ENCODE measurements at places on chromosomes 2 and 18.

- DNase-seq, result no peak
- H3K27ac ChIP-seq, result no peak overlapping the region
- peaks cover 68% of the 10 kb centered on the region for H3K27me3 ChIP-seq
Measured at GRCh38 chr2:218861645-218862318, 2.2 kb downstream of the WNT6 start.

DNA sequence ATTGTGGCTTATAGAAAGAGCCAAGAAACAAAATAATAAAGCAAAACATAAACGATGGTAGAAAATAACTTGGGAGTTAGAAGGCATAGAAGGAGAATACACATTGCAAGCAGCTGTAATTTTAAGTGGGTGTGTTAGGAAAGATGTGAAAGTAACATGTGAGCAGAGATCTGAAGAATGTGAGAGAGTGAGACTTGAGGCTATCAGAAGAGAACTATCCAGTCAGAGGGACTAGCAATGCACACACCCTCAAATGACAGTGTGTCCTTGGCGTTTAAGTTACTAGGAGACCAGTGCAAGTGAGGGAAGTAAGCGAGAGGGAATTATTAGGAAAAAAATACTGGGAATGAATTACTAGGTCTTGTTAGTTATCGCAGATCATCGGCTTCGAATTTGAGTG lies 304.9 kb downstream of the DSEL start:
- DNase-seq, result no peak
- no peak overlapping the region for H3K4me3 ChIP-seq
- no peak overlapping the region for H3K27ac ChIP-seq
- H3K27me3 ChIP-seq, result no peaks in the 10 kb centered on the region
- H3K4me1 ChIP-seq, result no peaks in the 10 kb centered on the region

- no peak for DNase-seq
- no peak overlapping the region for H3K4me3 ChIP-seq
- no peaks in the 10 kb centered on the region for H3K4me1 ChIP-seq
- no peak overlapping the region for H3K27ac ChIP-seq
- H3K36me3 ChIP-seq, result no peaks in the 10 kb centered on the region
- H3K27me3 ChIP-seq, result no peaks in the 10 kb centered on the region
Measured at GRCh38 chr18:76098674-76099411, 396.2 kb downstream of the ZNF516 start.

DNA sequence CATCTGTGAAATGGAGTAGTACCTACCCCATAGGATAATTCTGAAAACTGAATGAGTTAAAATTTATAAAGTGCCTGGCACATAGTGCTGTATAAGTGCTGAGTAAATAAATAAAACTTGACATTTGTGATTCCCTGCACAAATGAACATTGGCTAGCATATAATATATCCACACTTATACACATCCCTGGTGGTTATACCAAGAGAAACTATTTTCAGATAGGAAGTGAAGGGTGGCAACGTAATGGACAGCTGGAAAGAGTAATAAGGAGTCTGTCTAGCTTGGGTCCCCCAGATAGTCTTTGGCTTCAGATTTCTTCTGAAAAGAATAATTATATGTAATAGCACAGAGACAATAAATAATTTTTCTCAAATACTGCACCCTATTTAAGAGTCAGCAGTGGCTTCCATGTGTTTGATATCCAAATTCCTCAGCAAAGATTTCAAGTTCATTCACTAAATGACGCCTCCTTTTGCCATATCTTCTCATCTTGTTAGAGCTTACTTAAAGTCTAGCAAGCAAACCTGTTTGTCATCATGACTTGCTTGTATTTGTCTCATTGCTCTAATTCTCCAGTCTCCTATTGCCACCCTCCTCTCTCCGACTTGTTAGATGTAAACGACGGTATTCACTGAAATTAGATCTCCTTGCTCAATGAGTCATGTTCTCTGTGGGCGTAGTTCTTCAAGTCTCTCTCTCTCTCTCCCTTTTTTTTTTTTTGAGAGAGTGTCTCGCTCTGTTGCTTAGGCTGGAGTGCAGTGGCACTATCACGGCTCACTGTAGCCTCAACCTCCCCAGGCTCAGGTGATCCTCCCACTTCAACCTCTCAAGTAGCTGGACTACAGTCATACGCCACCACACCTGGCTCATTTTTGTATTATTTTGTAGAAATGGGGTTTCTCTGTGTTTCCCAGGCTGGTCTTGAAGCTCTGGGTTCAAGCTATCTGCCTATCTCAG lies 8.7 kb upstream of the ADGRF3 start:
- DNase-seq, result no peak
- H3K4me3 ChIP-seq, result no peak overlapping the region
- H3K27ac ChIP-seq, result no peak overlapping the region
- no peaks in the 10 kb centered on the region for H3K36me3 ChIP-seq
- H3K27me3 ChIP-seq, result no peaks in the 10 kb centered on the region

Measured in H9 (cell line).